ENCODE measurements at places on chromosomes 6 and 20.

- no peak for DNase-seq
Measured at GRCh38 chr6:85459224-85459901, 9.5 kb downstream of the NT5E start.

DNA sequence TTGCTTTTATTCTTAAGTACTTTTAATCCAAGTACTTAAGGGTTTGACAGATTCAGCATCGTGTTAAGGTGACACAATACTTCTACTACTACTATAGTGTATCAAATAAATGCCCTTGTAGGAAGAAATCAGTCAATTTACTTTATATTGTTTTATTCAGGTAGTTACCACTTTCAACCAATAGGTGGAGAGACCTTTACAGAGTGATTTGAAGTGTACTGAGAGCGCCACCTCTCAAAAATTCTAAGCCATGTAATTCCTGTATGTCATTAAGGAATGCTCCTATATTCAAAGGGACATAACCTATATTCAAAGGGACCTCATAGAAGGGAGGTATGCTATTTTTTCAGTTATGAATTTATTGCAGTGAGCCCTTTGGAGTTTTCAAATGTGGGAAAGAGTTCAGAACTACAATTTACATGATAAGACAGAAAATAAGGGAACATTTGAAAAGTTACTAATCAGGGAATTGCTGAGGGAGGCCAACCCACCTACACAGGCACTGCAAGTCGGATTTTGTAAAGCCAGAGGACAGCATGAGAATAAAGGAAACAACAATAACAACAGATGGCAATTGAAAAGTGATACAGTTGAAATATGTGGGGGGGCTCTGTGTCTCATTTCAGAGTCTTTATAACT, 955.6 kb downstream of the TBC1D32 start:
- DNase-seq, result no peak

DNA sequence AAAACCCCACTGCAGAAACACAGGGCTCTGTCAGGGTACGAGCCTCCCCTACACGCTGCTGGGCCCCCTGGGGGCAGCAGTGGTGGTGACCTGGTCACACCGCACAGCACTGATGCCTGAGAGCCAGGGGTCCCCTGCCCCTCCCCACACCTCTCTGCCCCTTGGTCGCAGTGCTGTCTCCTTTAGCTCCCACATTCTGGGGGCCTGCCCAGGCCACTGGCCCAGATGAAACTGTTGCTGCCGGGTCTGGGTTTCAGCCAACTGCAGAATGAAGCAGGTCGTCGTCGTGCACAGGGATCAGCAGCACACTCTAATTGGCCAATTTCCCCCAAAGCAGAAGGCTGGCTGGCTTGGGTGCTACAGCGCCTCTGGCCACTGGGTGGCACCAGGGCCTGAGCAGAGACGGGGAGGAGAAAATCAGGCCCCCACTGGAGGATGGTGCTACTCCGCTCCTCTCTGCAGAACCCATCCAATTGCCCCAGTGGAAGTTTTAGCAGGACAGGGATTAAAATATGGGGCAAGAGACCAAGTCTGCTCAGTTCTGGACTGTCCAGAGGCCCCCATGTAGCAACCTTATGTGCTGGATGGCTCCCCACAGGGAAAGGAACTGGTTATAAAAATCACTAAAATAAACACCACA, 26.1 kb downstream of the DIDO1 start:
- DNase-seq, result peak; percentile 78

GRCh38 chr20:62357187-62357667, 9.9 kb downstream of the LAMA5 start:
- DNase-seq, result no peak

DNA sequence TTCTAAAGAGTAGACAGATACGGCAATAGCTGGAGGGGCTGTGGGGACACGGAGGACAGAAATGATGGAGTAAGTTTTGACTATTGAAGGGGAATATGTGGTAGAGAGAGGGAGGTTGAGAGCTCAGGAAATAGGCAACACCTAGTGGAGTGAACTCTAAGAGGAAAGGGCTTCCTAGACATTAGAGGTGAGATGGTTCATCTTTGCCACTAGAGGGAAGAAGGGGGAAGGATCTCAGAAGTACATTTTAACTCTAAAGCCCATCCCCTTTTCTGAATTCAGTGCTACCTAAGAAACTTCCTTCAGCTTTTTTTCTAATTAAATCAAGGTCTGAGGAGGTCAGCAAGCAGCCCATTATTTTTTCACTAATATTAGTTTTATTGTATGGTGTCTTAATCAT, 689.4 kb upstream of the MAP3K7 start:
- DNase-seq, result no peak

- DNase-seq, result peak; percentile 35
Measured at GRCh38 chr20:1472556-1473245, 6.1 kb upstream of the NSFL1C start.

DNA sequence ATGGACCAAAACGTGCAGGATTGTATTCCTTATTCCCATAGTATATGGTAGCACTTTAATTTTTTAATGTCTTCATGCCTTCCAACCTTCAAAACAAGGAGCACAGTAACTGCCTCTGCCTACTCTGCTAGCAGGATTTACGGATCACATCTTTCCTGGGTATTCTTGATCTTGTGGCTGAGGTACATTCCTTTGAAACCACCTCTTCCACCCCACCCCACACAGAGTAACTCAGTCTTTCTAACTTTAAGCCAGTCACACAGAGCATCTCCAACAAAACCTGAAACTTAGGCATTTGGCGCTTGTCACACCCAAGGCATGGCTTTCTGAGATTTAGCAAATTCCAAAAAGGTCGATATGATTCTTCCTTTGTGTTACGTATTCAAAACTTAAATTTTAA, 2.3 kb upstream of the ID4 start:
- no peak for DNase-seq

DNA sequence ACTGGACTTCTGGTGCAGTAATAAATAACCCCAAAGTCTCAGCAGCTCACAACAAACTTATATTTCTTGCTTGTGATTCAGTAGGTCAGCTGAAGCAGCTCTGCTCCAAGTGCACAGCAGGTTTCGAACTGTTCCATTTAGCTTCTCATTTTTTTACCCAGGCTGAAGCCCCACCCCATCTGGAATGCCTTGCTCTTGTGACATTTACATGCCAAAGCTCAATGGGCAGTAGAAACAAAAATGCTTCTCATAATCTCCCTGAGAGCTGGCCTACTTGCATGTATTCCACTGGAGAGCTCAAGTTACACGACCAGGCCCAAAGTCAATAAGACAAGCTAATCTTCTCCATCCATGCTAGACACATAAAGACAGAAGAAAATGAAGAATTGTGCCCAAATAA, 165.2 kb downstream of the HAO1 start:
- DNase-seq, result no peak

DNA sequence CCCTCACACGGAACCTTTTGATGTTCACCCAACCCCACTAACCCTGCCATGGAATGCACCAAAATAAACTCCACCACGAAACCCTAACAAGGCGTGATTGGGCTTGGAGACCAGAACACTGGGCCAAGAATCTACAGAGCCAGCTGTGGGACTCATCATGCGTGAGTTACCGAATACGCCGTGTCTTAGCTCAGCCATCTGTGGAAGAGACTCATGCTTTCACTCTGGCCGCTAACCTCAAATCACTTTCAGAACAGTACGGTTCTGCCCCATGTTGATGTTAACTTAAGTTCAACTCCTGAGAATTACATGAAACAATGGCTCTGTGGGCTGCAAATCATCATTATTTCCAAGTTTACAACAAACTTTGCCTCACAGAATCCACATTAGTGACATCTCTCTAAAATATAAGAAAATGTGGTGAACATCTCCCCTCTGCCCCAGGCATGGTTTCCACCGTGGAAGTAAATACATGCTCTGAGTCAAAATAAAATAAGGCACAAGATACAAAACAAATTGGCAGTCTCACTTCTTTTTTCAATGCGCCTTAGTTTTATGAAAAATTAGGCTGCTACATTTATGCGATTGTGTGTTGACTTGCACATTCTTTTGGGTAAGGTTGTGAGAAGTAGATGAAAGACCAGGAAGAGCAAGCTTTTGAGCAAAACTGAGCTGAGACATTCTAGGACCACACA, 308.9 kb upstream of the EXOC2 start:
- DNase-seq, result no peak

GRCh38 chr20:48875914-48876240, 45.6 kb upstream of the ARFGEF2 start:
- DNase-seq, result no peak

DNA sequence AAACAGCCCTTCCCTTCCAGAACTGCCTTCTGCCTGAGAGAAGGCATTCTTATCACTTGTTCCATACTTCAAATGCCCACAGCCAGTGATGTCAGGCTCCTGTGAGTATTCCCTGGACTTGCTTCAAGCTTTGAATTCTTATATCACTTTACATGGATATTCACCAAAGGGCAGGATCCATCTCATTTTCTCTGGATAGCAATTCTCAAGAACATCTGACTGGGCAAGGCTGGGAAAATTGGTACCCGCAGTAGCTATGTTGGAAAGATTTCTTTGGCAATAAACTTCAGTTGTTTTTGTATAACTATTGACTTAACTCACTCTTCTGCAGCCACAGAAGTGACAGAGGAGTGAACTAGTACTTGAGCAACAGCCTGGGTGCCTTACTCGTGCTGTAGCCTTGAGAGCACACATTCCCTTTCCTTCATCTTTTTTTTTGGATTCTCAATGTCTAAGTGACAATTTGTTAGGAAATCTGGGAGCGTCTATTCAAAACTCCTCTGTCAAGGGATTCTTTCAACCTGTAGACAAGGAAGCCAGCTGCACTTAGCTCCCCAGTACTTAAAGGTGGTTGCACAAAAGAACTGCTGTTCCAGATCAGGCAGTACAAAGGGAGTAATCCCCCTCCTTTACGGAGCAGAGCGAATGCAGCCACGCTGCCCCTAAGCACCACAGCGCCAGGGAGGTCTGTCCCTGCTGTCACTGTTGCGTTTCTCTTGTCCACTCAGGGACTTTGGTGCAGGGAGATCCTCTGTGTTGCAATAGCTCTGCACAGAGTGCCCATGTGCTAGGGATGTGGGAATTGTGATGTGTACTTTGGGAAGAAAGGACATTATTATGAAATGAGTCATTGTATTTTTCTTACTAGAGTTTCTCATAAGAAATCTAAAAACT, 69.6 kb downstream of the JAG1 start:
- DNase-seq, result no peak

GRCh38 chr6:16939351-16939750, 162.5 kb upstream of the STMND1 start:
- DNase-seq, result no peak

GRCh38 chr6:90274451-90275030, 22.1 kb downstream of the BACH2 start:
- peak; percentile 88 for DNase-seq

DNA sequence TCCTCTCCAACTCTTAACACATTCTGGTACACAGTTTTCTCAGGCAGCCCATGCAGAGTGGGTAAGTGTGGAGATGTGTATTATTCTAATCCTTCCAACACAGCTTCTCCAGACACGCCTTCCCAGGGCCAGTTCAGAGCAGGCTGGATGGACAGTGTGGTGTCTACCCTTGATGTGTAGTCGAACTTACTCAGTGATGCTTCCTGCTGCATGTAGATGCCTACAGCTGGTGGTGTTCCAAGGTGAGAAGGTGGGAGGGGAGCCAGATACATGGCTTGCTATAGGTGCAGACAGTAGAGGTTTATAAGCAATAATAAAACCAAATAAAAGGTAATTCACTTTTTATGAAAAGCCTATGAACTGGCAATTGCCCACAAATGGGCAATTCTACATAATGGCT, 104.0 kb downstream of the QRSL1 start:
- DNase-seq, result no peak

- DNase-seq, result no peak
Measured at GRCh38 chr20:40571639-40572038, 117.4 kb downstream of the MAFB start.

- no peak for DNase-seq
Measured at GRCh38 chr20:33852626-33853506, 41.7 kb downstream of the CHMP4B start.

- no peak for DNase-seq
Measured at GRCh38 chr6:80181352-80182081, 75.0 kb downstream of the BCKDHB start.

DNA sequence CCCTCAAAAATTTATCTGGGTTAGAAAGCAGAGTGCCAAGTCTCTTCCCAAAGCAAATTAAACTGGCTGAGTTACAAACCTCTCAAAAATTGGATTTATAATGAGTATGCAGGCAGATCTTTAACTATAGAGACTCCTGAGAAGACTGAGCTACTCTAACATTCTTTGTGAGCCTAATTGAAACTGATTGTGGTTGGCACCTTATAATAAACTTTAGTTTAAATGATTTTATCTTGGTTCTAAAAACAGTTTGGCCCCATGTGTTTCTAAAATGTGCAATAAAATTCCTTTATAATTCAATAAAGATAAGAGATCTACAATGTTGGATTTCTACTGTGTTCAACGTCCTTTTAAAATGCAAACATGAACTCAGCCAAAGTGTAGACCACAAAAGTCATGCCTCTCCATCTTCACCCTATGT, 480.2 kb upstream of the RNF217 start:
- DNase-seq, result no peak

DNA sequence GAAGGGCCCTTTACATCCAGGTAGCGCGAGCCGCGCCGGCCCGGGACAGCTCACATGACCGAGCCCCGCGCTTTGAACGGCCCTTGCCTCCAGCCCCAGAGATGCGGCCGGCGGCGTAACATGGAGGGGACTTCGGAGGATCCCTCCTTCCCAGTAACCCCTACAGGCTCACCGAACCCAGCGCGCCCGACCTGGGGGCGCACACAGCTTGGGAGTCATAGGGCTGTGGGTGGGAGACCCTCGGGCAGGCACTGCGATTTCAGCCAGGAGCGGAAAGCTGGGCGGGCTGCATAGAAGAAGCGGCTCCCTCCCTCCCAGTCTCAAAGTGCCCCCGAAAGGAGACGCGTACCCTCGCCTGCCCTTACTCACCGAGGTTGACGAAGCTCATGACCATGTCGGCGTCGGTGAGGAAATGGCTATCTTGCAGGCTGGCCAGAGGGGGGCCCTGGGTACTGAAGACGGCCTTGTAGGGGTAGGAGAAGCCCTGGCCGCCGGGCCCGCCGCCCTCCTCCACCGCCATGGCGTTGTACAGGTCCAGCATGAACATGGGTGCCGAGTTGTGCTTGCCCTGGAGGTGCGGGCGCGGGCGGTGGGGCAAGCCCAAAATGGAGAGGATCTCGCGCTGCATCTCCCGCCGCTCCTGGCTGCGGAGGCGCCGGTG, 975 bp downstream of the BMP7 start:
- no peak for DNase-seq

DNA sequence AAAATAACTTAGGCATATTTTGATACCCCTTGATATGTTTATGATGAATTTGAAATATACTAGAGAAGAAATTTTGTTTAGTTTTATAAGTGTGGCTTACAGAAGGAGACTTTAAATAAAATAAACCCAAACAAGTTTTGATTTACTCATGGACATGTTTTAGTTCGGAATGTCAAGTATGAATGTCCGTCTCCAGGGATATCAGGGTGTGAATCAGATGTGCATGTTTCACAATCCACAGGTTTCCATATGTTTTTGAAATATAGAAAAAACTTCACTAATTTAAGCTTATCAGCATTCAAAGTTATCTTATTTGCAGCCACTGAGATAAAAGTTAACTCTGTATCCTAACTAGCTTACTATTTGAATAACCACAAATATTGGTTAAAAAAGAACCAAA, 51.5 kb downstream of the PLCB1 start:
- no peak for DNase-seq

GRCh38 chr6:76481101-76481500, 408.6 kb upstream of the IMPG1 start:
- no peak for DNase-seq
